ENCODE measurements at places on chromosomes 5 and 9. TPM values are rescaled to one million over a fixed set of nuclear protein-coding genes. Genes with fewer than 3 reads are reported as not detected.

- H3K4me1 ChIP-seq, result no peaks in the 10 kb centered on the region
- no peaks in the 10 kb centered on the region for H3K27me3 ChIP-seq
- no peak overlapping the region for H3K27ac ChIP-seq
- no peaks in the 10 kb centered on the region for H3K36me3 ChIP-seq
Measured at GRCh38 chr9:73179589-73179988, 27.9 kb downstream of the ANXA1 start.

GRCh38 chr5:1546556-1546955 lies 22.8 kb upstream of the LPCAT1 start:
- H3K27me3 ChIP-seq, result peaks cover 47% of the 10 kb centered on the region
- H3K27ac ChIP-seq, result no peak overlapping the region
- DNase-seq, result no peak
- no peaks in the 10 kb centered on the region for H3K36me3 ChIP-seq
- no peak overlapping the region for H3K4me3 ChIP-seq

GRCh38 chr5:138569782-138570181 lies 5.4 kb downstream of the HSPA9 start:
- H3K27me3 ChIP-seq, result no peaks in the 10 kb centered on the region
- H3K36me3 ChIP-seq, result peaks cover 97% of the 10 kb centered on the region
- no peak for DNase-seq
- H3K4me1 ChIP-seq, result no peaks in the 10 kb centered on the region
- no peak overlapping the region for H3K27ac ChIP-seq

GRCh38 chr9:109538346-109538745 lies 40.2 kb upstream of the PTPN3 start:
- H3K27ac ChIP-seq, result no peak overlapping the region
- no peaks in the 10 kb centered on the region for H3K36me3 ChIP-seq
- no peaks in the 10 kb centered on the region for H3K4me1 ChIP-seq
- H3K27me3 ChIP-seq, result peaks cover 8% of the 10 kb centered on the region

- H3K27ac ChIP-seq, result no peak overlapping the region
- no peaks in the 10 kb centered on the region for H3K27me3 ChIP-seq
- no peaks in the 10 kb centered on the region for H3K36me3 ChIP-seq
- no peak overlapping the region for H3K4me3 ChIP-seq
Measured at GRCh38 chr9:83570359-83570758, 32.2 kb upstream of the FRMD3 start.

DNA sequence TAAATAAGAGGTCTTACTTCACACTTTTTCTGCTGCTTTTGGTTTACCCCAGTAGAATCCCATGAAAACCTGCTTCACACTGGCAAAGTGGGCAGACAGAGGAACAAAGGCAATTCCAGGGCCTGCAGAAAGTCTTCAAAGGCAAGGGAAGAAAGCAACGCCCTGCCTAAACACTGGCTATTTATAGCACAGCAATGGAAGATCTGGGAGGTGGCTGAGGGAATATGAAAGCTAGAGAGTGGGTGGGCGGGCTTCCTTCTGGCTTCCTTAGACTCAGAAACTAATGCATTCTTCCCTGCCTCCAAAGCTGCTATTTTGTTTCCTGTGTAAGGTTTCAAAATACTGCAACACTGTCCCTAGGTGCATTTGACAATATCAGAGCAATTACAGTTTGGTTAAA lies 46.8 kb downstream of the ELAVL2 start:
- H3K36me3 ChIP-seq, result no peaks in the 10 kb centered on the region
- H3K27me3 ChIP-seq, result no peaks in the 10 kb centered on the region
- no peak for DNase-seq
- H3K4me3 ChIP-seq, result no peak overlapping the region
- no peaks in the 10 kb centered on the region for H3K4me1 ChIP-seq

GRCh38 chr5:81146031-81146430 lies 87.1 kb upstream of the CKMT2 start:
- H3K36me3 ChIP-seq, result no peaks in the 10 kb centered on the region
- peaks cover 13% of the 10 kb centered on the region for H3K27me3 ChIP-seq
- no peaks in the 10 kb centered on the region for H3K4me1 ChIP-seq
- DNase-seq, result no peak

GRCh38 chr5:153584126-153584959 lies 93.9 kb downstream of the GRIA1 start:
- H3K4me3 ChIP-seq, result no peak overlapping the region
- no peak for DNase-seq
- no peak overlapping the region for H3K27ac ChIP-seq
- H3K4me1 ChIP-seq, result no peaks in the 10 kb centered on the region

DNA sequence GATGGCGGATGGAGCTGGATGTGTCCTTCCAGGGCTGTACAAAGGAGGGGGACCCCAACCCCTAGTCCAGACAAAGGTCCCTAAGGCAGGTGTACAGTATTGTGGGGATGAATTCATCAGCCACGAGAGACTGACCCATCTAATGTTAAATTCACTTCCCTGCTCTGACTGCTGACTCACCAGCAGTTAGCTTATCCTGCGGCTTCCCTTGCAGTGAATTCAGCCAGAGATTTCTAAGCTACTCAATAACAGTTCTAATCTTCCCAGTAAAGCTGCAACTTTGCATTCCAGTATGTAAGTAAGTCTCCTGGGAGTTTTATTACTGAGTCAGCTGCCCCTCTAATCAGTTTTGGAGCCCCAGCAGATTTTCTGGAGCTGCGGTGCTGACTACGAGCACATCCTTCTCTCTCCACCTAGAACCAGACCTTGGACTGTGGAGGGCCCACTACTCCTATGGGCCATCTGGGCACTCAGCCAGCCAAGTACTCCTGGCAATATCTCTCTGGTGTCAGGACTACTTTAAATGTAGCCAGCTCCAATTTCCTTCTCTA lies 16.1 kb downstream of the B4GALT1 start:
- no peaks in the 10 kb centered on the region for H3K36me3 ChIP-seq
- H3K27ac ChIP-seq, result peak overlapping the region; percentile 50
- no peak overlapping the region for H3K4me3 ChIP-seq

GRCh38 chr9:26170190-26170589 lies 491.9 kb upstream of the TUSC1 start:
- no peak overlapping the region for H3K4me3 ChIP-seq
- H3K4me1 ChIP-seq, result no peaks in the 10 kb centered on the region
- no peaks in the 10 kb centered on the region for H3K27me3 ChIP-seq
- H3K27ac ChIP-seq, result no peak overlapping the region
- no peaks in the 10 kb centered on the region for H3K36me3 ChIP-seq

- H3K27me3 ChIP-seq, result no peaks in the 10 kb centered on the region
- H3K36me3 ChIP-seq, result no peaks in the 10 kb centered on the region
- DNase-seq, result no peak
- H3K27ac ChIP-seq, result no peak overlapping the region
- H3K4me1 ChIP-seq, result no peaks in the 10 kb centered on the region
Measured at GRCh38 chr5:8641786-8642505, 773.0 kb downstream of the MTRR start.

GRCh38 chr5:115274584-115274983 lies 11.9 kb upstream of the PGGT1B start:
- no peak overlapping the region for H3K4me3 ChIP-seq
- no peaks in the 10 kb centered on the region for H3K27me3 ChIP-seq
- no peak for DNase-seq

GRCh38 chr9:3698076-3698475 lies 172.3 kb upstream of the RFX3 start:
- no peak overlapping the region for H3K4me3 ChIP-seq
- H3K27me3 ChIP-seq, result no peaks in the 10 kb centered on the region
- H3K27ac ChIP-seq, result no peak overlapping the region
- no peaks in the 10 kb centered on the region for H3K4me1 ChIP-seq

- DNase-seq, result no peak
- no peaks in the 10 kb centered on the region for H3K4me1 ChIP-seq
- H3K36me3 ChIP-seq, result peaks cover 67% of the 10 kb centered on the region
- no peak overlapping the region for H3K27ac ChIP-seq
Measured at GRCh38 chr9:122151267-122151828, 8.2 kb downstream of the NDUFA8 start.

GRCh38 chr5:154159343-154159742 lies 31.2 kb upstream of the GALNT10 start:
- no peak overlapping the region for H3K27ac ChIP-seq
- no peak overlapping the region for H3K4me3 ChIP-seq
- no peaks in the 10 kb centered on the region for H3K36me3 ChIP-seq
- H3K27me3 ChIP-seq, result peaks cover 14% of the 10 kb centered on the region
- no peaks in the 10 kb centered on the region for H3K4me1 ChIP-seq
- no peak for DNase-seq

The FCN2 gene
- not detected for total RNA-seq

The PCDHA12 gene
- total RNA-seq, result not detected

The C5orf58 gene
- 2.4 TPM for total RNA-seq

The GPR107 gene
- total RNA-seq, result 21.8 TPM

Measured in K562 (cell line).